ENCODE measurements at places on chromosomes 7 and 10.

DNA sequence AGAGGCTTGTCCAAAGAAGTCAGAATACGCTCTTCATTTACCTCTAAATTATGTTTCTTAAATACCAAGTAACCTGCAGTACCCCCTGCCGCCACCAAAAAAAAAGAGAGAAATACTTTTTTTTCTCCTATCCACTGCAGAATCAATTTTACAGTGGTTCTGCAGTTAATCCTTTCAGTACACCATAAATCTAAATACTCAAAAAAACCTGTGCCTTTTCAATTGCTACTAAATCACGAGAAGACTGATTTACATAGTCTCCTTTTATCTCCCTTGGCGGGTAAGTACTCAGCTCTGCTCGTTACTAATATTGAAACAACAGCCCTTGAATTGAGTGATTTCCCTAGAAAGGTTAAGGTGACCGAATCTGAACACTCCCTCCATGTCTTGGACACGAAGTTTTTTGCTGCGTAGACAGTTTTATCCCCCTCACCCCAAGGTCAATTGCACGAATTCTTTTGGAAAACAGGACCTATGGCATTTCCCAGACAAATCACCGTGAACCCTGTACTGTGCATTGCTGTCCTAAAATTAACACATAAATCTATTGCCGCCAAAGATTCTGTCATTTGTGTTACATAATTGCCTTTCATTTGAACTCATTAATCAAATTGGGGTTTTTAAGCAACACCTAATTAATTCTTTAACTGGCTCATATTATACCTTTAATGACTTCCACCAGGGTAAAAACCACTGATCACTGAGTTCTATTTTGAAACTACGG is 512 bp upstream of the VIM start:
- no peak for DNase-seq

GRCh38 chr7:50304911-50305582 is 531 bp downstream of the IKZF1 start:
- no peak for DNase-seq

DNA sequence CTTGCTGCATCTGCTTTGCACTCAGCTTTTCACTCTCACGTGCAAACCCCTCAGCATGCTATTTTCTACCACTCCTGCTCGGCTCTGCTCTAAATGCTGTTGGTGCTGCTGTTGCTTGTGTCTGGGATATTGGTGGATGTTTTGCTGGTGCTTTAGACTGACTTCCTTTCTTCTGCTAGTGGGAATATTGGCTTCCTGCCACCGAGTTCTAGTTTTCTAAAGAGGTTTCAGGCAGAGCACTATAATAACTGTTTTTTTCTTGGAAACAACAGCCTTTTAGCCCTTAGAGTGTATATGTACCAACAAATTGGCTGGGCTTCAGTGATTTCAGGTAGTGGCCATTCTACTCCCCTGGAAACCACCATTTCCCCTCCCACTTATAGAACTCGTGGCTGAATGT is 27.8 kb downstream of the TMEM236 start:
- no peak for DNase-seq

- DNase-seq: no peak
These were observed 79.4 kb downstream of the HYCC1 start for GRCh38 chr7:22934473-22935065.

- no peak for DNase-seq
These were observed 24.6 kb upstream of the MPP7 start for GRCh38 chr10:28327491-28327880.

DNA sequence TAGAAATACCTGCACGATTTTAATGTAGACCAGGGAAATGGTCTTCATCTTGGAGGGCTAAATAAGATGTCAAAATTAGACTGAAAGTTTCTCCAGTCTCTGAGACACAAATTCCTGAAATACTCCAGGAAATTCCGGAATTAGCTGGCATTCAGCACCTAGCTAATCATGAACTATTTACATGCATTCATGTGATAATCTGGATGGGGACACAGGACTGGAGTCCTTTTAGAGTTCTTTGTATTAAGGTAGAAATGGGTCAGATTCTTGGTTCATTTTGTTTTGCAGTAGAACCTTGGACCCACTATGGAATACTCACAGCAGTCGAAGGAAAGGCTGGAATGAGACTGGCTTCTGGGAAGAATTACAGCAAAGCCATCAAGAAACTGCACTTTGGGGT is 65.3 kb upstream of the MDFIC start:
- no peak for DNase-seq

- no peak for DNase-seq
These were observed 143.2 kb downstream of the USP6NL start for GRCh38 chr10:11468126-11468742.
